ENCODE measurements at places on chromosomes 5 and 9.

DNA sequence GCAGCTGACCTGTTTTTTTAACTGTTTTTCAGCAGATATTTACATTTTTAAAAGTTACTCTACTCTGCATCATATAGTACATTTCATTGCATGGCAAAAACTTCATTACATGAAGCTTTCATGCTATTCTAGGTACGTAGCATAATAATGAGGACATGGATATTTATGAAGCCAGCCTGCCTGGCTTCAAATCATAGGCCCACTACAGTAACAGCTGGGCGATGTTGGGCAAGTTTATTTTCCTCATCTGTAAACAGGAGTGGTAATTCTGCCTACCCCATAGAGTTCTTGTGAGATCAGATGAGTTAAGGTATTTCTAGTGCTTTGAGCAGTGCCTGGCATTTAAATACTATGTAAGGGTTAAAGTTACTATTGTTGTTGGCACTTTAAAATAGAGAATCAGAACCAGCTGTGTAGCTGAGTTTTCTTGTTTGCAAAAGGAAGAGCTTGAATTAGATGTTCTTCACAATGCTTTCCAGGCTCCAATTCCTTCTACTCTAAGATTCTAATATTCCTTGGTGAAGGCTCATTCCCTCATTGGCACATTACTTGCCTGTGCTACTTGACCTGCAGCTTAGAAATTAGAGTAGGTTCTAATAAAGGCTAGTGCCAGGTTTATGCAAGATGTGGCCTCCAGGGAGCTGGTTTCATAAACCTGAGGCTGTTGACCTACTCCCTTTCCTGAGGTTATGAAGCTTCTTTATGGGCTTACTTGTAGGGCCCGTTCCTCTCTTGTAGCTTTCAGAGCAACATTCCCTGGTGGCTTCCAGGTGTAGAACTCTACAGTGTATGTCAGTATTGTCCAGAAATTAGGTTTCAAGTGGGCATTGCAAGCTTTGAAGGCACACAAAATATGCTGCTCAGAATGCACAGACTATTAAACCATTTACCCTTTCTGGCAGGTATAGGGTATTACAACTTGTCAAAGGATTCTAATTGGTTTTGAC, 14.5 kb downstream of the ANP32B start:
- DNase-seq: no peak

- DNase-seq: no peak
These were observed 453 bp upstream of the DOK3 start for GRCh38 chr5:177509991-177510566.

DNA sequence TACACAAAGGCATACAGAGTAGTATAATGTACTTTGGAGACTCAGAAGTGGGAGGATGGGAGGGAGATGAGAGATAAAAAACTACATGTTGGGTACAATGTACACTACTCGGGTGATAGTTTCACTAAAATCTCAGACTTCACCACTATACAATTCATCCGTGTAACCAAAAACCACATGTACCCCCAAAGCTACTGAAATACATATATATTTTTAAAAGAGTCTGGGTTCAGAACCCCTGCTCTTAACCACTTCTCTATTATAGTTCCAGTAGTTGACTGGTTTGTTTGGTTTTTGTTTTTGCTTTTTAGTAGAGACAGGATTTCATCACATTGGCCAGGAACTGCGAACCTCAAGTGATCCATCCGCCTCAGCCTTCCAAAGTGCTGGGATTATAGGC, 22.6 kb downstream of the SGTB start:
- no peak for DNase-seq

DNA sequence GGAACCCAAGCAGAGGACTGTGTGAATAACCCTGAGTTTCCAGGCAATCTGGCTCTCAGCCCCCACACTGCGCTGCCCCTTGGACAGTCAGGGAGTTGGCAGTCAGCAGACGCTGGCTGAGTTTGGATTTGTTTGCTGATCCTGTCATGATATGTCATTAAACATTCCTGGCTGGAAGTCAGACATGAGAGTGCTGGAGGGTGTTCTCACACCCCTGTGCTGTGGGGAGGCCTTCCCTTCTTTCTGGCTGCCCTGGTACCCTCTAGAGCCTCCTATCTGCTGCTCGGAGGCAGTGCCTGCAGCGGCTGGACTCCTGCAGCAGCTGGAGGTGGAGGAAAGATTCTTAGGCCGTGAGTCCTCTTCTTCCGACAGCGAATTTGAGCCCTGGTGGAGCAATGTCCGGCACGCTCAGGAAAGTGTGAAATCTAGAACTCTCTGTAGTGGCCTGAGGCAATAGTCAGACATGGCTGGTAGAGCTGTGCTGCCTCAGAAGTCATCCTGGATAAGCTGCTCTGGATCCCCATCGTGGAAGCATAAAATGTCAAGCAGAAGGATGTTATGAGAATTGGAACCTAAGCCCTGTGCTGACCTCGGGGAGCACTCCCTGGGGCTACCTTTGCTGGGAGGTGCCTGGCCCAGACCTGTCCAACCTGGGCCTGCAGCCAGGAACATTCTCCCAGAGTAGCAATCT, 72.0 kb downstream of the PDE8B start:
- DNase-seq: no peak

- DNase-seq: no peak
These were observed 141.4 kb downstream of the CCDC192 start for GRCh38 chr5:127844581-127845021.

DNA sequence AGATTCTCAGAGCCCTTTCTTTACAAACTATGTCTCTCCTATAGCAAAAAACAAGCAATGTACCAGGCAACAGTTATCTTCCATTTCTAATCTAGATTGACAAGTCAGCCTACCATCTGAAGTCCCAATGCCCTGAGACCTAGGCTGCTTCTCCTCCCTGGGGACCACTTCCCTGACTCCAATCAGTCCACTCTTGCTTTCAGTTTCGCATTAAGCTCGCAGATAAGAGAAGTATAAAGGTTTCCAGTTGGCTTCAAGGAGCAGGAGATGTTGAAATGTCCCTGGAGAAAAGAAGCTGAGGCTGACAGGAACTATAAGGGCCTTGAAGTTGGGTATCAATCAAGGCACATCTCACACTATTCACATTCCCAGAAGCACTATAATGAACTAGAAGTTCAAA, 32.3 kb downstream of the ERP44 start:
- no peak for DNase-seq

GRCh38 chr5:93717162-93717561, 24.2 kb downstream of the POU5F2 start:
- DNase-seq: no peak

GRCh38 chr5:123865641-123866040, 353.7 kb downstream of the CSNK1G3 start:
- DNase-seq: no peak

GRCh38 chr9:21968331-21969010, 25.7 kb downstream of the CDKN2A start:
- no peak for DNase-seq

- no peak for DNase-seq
These were observed 22.7 kb upstream of the LECT2 start for GRCh38 chr5:135977375-135977928.

GRCh38 chr9:100573655-100574260, 4.1 kb upstream of the CAVIN4 start:
- no peak for DNase-seq

- DNase-seq: no peak
These were observed 524.8 kb downstream of the RAB3C start for GRCh38 chr5:59107692-59108091.

DNA sequence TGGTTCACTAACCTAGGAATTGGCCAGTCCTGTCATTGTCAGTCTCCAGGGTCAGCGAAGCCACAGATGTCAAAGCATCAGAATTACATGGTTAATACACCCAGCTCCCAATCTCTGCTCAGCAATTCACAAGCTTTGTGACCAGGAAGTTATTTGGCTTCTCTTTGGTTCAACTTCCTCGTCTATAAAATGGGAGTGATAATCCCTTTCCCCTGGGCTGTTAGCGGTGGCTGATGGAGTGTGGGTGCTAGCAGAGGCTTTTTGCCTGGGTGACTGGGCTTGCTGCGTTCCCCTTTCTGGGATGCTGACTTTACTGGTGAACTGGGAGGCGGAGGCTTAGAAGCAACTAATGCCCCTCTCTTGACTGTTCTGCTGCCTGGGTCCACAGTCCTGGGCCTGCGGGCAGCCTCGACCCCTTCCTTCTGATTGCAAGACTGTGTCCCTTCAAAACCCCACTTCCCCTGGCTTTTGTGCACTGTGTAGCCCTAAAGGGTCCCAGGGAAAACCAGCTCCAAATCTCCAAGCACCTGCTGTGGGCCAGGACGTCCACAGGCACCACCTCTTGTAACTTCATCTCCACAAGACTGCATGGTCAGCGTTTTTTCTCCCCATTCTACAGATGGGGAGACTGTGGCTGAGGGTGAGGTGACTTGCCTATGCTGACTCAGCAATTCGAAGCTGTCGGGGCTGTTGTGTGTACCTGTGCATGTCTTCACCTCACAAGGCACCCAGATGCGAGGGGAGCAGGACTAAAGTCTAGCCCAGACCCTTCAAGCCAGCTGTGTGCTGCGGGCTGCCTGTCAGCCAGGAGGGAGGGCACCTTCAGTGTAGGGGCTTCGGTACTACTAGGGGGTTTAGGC, 45.2 kb upstream of the NEURL1B start:
- DNase-seq: no peak

- no peak for DNase-seq
These were observed 196.6 kb downstream of the PAPPA start for GRCh38 chr9:116350213-116350612.

DNA sequence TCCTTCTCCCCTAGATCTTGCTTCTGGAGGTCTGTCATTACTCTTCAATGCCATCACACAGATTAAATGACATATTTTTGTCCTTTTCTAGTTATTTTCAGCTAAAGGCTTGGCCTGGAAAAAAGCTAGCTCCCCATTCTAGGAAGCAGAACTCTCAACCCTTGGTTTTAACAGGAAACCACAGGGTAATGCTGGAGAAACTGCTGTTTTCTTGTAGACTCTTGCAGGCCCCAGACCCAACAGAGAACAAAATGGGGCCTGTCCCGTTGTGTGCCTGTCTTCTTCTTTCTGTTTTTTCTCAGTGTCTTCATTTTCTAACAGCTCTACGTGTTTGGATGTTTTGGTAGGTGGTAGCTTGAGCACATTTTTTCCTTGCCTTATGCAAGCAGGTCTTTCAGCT, 21.5 kb downstream of the DCANP1 start:
- no peak for DNase-seq
